ENCODE measurements at places on chromosomes 5 and 9.

GRCh38 chr5:87069974-87070608, 197.6 kb upstream of the RASA1 start:
- no peak for DNase-seq

- DNase-seq, result no peak
These were observed 18.9 kb downstream of the CSF1R start for GRCh38 chr5:150067405-150067960.

DNA sequence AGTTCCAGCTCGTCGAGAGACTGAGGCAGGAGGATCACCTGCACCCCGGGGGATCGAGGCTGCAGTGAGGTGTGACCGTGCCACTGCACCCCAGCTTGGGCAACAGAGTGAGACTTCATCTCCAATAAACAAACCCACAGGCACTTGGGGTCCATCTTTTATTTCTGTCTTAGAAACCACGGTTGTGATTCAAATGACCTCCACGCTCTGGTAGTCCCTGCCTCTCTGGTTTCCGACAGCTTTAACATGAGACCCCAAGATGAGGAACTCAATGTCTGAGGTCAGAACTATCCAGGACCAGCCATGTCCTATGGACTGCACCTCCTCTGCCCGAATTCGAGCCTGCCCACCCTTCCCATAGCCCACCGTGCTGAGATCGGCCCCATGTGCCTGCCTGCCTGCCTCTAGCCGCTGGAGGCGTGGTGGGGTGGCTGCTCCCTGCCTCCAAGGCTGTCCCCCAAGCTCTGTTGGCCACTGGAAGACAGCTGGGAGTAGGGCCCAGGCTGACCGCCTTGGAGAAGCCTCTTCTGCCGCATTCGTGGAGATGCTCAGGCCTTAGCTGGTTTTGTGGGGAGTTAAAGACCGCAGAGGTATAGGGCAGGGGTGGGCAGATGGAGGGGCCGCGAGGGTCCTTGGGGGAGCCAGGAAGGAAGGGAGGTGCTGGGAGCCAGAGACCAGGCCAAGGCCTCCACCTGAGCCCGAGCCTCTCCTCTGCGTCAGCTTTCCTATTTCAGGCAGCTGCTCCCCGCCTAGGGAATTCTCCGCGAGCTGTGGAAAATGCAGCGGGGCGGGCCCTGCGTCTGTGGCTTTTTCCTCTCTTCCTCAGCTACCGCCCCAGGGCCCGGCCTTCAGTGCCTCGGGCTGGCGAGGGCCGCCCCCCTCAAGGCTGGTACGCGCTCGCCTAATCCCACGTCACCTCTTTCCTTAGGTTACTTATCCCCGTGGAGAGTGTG, 6.9 kb upstream of the WDR5 start:
- no peak for DNase-seq

DNA sequence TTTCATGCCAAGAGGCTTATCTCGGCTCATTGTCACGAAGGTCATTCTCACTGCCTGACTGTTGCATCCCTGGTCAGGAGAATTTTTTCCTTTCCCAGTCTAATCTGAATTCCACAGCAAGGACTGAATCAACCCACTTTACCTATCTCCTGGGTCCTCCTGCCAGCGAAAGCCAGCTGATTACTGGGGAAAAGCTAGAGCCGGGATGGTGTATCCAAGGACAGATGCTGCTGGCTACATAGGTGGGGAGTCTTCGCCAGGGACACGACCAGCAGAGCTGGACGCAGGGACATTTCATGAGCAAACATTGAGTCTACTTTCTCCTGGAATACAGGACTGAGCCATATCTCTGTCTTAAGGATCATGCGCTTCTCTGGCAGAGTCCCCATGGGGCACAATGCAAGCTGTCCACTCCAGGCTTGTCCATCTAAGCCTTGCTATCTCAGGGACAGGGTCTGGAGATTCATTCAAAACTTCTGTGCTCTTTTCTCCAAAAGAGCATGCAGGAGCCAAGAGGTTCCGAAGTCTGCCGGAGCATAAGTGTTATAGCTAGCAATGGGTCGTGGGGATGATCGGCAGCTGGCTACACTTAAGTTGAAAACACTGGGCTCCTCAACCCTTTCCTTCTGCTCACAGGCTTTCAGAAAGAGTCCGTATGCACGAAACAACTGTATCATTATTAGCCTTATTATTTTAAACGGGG, 6.5 kb upstream of the HAND1 start:
- no peak for DNase-seq

GRCh38 chr5:38782180-38782835, 63.5 kb upstream of the OSMR start:
- no peak for DNase-seq

Data from stimulated activated CD8-positive, alpha-beta memory T cell treated with anti-CD3 and anti-CD28 coated beads, Interleukin-7, amount 100 ng/mL, for 4 hours (primary cell).